ENCODE measurements at places on chromosomes 3 and 15. TPM values are rescaled to one million over a fixed set of nuclear protein-coding genes. Genes with fewer than 3 reads are reported as not detected.

DNA sequence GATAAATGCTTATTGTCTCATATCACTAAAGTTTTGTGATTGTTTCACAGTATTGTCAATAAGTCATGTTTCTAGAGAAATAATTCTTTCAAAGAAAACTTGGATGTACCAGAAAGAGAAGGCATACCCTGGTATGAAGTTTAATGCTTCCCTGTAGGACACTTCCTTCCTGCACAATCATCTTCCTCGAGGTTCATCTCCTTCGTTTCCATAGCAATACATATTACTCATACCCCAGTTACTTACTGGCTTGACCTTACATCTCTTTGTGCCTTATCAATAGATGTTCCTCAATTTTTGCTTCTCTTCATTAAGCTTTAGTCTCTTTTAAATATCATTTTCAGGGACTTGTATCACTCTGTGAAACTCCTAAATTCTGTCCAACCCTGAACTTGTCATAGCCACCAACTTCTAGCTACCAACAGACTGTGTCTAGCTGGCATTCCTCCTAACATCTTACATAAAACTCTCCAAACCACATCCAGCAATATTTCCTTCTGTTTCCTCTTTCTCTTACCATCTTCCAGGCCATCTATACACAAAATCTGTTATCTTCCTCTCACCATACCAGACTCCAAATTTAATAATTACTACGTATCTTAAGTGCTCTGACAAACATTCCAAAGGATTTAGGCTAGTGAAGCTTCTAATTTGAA, 134.3 kb downstream of the GADL1 start:
- DNase-seq = no peak

The TMEM207 gene
- total RNA-seq = not detected

The DNASE1L3 gene
- total RNA-seq = not detected

- no peak for DNase-seq
Observed at GRCh38 chr3:111472556-111472955, 69.4 kb upstream of the CD96 start.

- DNase-seq = no peak
Observed at GRCh38 chr15:80607287-80607980, 87.7 kb upstream of the ABHD17C start.

GRCh38 chr15:88049506-88049905, 207.0 kb downstream of the NTRK3 start:
- DNase-seq = no peak

GRCh38 chr3:45741742-45742460, 52.7 kb downstream of the SACM1L start:
- no peak for DNase-seq

GRCh38 chr15:85615930-85616329, 178.8 kb downstream of the KLHL25 start:
- DNase-seq = peak; percentile 60

DNA sequence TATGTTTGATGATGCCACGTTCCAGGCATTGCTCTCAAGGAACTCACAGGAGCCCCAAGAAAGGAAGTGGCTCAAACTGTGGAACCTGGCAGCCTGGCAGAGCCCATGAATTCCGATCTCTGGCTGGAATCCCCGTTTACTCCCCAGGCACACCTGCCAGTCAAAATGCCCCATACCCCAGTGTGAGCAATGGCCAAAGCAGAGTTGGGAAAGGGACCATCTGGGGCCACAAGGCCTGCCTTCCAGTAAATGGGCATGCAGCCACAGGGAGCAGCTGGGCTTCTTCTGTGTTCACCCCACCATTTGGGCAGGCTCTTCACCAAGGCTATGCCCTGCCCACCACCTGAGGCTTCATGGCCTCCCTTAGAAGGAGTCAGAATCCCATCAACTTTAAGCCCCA, 257.0 kb upstream of the GOLGA6L4 start:
- DNase-seq = no peak

- DNase-seq = no peak
Observed at GRCh38 chr3:179837374-179837773, 184.5 kb downstream of the USP13 start.

The IL17RE gene
- 0.56 TPM for total RNA-seq

The RETNLB gene
- not detected for total RNA-seq

GRCh38 chr3:7684182-7684715, 817.4 kb upstream of the LMCD1 start:
- DNase-seq = no peak

DNA sequence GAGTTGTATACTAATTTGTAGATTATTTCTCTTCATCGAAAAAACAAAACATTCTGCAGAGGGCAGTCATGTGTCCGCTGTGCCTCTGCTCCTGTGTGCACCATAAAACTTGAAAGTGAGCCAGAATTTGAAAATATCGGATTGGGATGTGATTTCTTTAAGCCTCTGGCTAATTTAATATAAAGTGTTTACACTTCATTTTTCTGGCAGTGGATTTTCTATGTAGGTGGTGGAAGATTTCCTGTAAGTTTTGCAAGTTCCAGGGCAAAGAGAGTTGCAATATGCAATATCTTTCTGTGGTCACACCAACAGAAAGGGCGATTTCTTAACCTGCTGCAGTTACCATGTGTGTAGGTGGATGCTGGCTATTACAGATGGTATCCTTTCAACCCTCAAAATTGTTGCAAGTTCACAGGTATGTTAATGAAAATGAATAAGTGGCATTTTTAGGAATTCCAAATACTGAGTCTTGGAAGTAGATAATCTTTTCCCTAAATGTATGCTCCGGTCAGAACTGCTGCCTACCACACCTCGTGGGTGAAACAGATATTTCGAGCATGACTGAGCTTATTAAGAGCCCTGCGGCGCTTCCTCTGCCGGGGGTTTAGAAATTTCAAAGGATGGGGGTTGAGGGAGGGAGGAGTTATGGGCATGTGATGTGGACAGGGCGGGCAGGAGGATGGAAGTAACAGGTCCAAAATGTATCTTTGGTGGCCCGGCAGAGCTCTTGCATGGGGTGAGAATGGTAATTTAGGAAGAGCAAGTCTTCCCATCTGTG, 134.0 kb downstream of the PGPEP1L start:
- DNase-seq = peak; percentile 78

GRCh38 chr15:48449734-48450133, 118.5 kb downstream of the DUT start:
- DNase-seq = no peak

The PCSK6 gene
- total RNA-seq = 2.2 TPM

The PLSCR2 gene
- not detected for total RNA-seq

- no peak for DNase-seq
Observed at GRCh38 chr3:187706971-187707370, 4.6 kb upstream of the RTP2 start.

DNA sequence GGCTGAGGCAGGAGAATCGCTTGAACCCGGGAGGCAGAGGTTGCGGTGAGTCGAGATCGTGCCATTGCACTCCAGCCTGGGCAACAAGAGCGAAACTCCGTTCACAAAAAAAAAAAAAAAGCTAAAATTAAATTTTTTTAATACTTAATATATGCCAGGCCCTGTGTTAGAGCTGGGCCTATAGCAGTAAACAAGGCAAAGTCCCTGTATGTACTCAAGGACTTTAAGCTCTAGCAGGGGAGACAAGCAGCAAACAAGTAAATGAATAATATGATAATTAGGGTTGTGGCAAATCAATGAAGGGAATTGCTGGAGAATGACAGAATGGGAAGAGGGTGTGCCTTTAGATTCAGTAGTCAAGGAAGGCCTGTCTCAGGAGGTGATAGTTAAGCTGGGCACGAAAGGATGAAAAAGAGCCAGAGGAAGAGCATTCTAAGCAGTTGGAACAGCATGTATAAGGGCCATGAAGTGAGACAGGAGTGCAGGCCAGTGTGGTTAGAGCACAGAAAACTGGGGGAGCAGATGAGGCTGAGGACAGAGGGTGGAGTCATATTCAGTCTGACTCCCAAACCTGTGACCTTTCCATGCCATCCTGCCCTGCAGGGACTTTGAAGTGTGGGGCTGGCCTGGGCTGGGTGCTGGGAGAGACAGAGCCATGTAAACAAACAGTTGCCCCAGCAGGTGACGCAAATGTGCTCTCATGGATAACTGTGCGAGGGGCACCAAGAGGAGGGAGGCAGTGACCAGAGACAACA, 6.6 kb upstream of the RAF1 start:
- DNase-seq = no peak

GRCh38 chr15:58704155-58704865, 45.2 kb downstream of the ADAM10 start:
- no peak for DNase-seq

The GABRG3 gene
- total RNA-seq = 1.7 TPM

The TP63 gene
- total RNA-seq = not detected

The CCDC191 gene
- total RNA-seq = 6.4 TPM

DNA sequence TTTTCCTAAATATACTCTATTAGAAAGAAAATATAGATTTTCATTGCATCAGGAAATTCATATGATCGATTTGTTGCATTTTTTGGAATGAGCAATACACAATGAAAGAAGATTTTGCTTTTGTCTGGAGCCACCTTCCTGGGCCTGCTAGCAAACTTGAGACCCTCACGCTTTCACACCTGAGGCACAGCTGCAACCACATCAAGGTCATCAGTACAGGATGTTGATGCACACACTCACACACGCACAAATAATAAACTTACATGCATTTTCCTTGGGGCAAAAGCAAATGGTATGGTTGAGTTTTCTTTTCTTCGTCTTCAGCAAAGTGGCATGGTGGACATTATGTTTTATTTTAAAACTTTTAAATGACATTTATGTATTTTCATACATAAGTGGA, 64.8 kb upstream of the SATB1 start:
- no peak for DNase-seq

The SOX14 gene
- not detected for total RNA-seq

The ROPN1 gene
- total RNA-seq = not detected

The JAGN1 gene
- total RNA-seq = 32.7 TPM

The XRN1 gene
- total RNA-seq = 23.0 TPM

DNA sequence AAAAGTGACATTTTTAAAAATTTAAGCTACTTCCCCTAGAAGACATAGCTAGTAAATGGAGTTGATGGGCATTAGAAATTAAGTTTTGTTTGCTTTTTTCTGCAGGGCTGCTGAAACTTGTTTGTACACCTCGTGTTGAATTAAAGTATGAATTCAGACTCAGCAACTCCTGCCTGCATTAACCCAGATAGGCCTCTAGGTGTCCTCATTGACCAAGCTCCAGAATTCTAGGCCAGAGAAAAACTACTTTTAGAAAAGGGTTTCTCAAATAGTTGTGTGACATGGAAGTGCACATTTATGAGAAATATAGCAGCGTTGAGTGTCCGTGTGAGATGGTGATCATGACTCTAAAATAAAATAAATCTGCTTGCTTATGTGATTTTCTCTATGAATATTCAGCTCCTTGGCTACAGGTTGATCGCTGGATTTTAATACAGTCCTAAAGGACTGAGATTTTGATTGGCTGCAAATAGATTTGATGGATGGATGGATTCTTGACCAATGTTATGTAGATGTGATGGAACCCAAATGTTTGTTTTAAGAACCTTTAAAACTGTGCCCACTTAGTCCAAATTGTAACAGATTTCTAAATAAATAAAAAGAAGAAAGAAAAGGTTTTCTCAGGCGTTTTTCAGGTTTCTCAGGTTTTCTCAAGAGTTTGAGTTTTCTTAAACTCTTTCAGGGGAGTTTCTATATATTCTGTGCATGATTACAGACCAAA, 39.4 kb upstream of the LMOD3 start:
- DNase-seq = peak; percentile 54

- no peak for DNase-seq
Observed at GRCh38 chr15:89167267-89168176, 53.9 kb downstream of the RLBP1 start.

The SLC38A3 gene
- 0.77 TPM for total RNA-seq

- DNase-seq = peak; percentile 69
Observed at GRCh38 chr15:29569533-29570092, 252.7 kb downstream of the TJP1 start.

DNA sequence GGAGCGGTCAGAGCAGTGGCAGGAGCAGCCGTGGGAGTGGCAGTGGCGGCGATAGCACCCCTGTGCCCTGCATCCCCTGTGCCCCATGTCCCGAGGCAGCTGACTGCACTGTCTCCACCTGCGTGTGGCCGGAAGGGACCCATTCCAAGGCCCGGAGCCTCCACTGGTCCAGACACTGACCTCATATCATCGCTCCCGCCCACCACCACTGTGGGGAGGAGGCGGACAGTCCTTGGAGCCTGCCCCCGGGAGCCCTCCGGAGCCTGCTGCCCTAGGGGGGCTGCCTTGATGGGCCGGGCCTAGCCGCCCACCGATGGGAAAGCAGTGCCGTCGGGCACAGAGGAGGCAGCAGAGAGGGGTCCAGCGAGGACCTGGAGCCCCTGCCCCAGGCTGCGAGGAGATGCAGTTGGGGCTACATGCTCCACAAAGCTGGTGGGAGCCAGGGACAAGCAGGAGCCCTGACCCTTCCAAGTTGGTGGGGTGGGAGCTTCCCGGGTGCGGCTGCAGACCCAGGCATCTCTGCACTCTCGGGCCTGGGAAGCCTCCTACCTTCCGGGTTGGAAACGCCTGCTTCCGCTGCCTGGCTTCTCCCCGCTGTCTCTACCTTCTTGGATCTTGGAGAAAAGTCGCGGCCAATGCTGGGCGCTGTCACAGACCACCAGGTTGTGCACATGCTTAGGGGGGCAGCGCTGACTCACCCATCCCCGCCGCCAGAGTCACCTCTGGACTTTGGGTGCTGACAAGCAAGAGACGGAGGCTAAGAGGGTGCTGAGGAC, 283.2 kb upstream of the ROBO1 start:
- DNase-seq = no peak

The GOLGA8M gene
- total RNA-seq = not detected

DNA sequence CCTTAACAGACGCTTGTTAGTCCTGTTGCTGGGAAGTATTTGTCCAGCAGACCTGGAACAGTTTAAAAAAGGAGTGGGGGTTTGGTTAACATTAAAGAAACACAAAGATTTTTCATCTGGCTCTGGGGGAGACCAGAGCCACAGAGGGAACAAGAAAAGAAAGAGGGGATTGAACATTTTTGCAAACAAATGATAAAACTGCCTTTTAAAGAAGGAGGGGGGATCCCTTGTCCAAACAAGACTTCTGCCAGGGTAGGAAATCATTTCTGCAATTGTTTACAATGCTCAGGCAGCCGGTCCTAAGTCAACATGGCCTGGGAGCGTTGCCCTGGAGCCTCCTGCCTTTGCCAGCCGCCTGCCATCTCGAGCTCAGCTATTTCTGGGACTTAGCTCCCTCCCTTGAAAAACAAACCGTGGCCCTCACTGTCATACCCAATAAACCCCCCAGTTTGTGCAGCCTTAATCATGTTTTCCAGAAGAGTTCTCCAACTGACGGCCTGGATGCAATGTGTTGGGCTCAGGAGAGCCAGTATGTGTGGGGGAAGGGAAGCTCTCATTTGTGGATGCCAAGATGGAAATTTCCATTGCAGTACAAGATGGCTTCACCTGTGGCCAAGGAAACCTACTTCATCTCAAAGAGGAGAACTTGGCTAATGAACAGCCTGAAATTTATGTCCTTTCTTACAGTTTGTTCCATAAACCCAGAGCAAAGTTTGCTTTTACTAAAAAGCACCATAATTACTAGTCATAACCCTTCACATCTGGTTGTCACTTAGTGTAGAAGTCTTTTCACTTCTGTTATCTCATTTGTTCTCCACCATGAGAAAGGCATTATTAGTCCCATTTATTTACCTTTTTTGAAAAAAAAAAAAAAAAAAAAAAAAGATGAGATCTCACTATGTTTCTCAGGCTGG, 75.9 kb upstream of the RNU6-1 start:
- DNase-seq = peak; percentile 21

The LTF gene
- total RNA-seq = not detected
